EH (cell line): ENCODE measurements at places on chromosomes 3 and 15.

- no peak for DNase-seq
Observed at GRCh38 chr3:168414149-168414548, 318.4 kb upstream of the GOLIM4 start.

DNA sequence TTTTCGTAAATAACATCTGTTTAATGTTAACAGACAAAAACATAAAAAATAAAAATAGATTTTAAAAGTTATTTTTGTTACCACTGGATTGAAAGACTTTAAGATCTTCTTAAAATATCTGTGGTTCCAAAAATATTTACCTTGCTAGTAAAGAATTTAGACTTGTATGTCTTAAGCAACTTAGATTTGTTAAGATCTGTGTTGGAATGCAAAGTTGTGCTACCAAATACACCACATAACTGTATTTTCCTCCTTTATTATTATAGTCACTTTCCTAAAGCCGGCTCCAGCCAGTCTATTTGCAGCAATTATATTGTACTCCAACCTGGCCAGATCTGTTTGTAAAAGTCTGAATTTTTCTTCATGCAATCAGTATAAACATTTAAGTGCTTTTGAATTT, 63.7 kb downstream of the SPRED1 start:
- DNase-seq: peak; percentile 37

DNA sequence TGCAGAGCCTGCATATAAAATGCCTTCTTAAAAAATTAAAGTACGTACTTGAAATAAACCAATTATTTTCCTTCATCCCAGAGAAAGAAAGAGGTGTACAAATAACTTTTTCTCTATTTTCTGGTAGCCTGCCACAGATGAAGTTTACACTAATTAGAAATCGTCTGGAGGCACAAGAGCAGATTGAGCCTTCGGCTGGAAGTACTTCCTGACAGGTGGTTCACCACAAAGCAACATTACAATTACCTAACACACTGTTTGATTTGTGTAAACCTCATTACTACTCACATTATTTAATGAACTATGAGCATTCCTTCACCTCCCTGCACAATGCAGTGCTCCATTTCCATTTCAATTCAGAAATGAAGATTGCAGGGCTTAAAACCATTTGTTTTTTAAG, 856.1 kb downstream of the SI start:
- no peak for DNase-seq

DNA sequence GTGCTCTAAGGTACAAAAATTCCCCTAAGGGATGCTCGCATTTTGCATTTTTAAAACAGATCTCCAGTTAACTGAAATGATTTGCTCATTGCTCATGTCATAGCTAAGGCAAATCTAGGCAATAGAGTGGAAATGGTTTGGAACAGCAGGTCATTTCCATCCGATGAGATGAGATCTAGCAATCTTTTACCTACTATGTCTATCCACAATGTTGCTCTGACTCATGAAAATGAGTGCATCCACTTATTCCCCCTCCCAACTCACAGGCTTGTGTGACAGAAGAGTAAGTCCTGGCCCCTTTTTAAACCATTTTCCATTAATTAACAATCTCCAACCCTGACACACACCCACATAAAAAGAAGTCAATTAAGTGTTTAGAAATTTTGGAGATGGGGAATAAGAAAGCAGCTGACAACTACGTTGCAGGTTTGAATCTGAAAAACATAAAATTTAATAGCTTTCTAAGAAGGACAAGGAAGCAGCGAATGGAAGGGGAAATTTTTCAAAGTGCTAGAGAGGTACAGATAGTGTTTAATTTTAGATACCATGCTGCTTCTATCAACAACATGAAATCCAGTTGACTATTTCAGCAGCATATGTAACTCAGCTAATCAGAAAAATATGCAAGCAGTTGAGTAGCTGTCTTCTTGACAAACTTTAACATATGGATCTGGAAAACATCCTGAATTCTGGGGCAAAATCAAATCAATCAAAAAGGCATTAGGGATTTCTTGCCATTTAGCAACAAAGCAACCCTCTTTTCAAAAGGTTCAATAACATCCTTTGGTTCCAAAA, 112.0 kb downstream of the TMCO5A start:
- DNase-seq: no peak

- peak; percentile 28 for DNase-seq
Observed at GRCh38 chr3:81769299-81769698, 7.9 kb upstream of the GBE1 start.

DNA sequence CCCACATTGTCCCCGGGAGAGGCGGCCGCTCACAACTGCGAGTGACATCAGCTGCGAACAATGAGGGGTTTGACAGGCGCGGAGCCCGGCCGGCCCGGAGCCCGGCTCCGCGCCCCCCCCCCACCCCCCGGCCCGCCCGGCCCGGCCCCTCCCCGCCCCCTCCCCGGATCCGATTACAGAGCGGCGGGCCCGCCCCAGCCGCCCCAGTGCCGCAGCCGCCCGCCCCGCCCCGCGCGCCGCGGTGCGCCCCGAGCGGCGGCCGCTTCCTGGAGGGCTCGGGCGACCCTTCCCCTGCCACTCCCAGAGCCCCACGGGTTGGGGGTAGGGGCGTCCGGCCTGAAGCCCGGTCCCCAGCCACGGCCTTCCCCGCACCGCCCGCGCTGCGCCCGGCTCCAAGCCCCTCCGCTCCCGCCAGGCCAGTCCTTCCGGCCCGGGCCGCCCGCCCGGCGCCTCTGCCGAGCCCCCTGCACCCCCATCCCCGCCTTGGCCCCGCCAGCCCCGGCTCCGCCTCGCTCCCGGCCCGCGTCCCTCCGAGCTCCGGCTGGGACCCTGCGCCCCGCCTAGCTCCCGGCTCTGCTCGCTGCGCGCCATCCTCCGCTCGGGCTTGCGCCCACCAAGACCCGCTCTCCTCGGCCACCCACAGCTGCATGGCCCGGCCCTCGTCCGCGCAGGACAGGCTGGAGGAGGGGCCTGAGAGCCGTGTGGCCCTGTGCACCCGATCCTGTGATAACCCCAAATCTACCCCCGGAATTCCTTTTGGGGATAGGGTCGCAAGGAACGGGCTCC, at the start of gene PCBP4:
Gene PCBP4, minus strand, starts transcription at position 71 of the 786 bp plus-strand sequence. CDS start 6,214 bp downstream, outside the sequence.
- DNase-seq: peak; percentile 83

DNA sequence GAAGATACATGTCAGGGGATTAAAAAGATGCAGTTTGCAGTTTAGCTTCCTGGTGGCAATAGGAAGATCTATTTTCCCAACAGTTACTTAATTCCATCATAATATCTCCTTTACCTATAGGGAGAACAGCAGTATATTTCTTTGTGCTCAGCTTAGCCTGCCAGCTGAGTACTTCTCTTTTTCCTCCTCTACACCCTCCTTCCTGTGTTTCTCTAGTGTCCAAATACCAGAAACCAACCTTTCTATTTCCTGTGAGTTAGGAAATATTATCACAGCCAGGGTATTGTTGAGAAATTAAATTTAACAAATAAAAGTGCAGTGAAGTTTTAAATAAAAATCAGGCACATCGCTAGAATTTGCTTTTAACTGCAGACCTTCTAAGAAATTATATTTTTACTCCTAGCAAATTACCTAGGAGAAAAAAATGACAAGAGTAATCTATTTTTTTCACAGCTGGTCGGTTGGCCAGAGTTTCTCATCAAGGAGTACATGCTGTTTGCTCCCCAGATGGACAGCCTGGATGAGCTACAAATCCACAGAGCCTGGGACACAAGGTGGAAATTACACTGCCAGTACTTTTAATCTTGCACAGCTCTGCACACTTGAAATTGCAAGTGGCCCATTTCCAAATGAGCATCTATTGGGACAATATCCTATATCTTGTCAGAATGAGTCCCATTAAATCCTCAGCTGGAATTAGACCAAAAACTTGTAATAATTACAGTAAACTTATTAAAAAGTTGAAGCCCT, 185.2 kb upstream of the CFAP20DC start:
- DNase-seq: no peak

DNA sequence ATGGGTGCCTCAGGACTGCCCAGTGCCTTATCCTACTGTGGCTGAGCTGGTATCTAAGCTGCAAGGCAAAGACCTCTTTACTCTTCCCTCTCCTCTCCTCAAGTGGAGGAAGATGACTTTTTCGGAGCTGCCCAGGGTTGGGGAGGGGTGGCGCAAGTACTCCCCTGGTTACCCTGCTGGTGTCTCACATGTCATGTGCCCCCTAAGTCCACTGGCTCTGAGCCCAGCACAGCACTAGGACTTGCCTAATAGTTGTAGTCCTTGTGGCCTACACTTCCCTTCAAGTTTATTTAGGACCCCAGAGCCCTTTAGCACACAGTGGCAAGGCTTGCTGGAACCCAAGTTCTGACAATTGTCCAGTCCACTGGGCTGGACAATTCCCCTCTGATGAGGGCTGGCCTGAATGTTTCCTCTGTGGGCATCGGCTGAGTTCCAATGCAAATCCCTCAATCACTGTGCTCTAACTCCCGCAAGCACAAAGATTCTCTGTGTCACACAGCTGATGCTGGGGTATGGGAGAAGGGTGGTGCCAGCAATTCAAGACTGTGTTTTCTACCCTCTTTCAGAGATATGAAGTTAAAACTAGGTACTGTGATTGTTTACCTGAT, 60.4 kb downstream of the UQCC5 start:
- no peak for DNase-seq

GRCh38 chr3:197064771-197065170, 35.2 kb upstream of the MELTF start:
- DNase-seq: no peak

- DNase-seq: no peak
Observed at GRCh38 chr15:64566629-64567427, 106.5 kb downstream of the ZNF609 start.
